ENCODE measurements at places on chromosomes 3 and 15.
A peak's percentile ranks its signal among the peaks of the same experiment; 100 is the strongest.

- no peak for DNase-seq
Observed at GRCh38 chr15:56804279-56804678, 71.0 kb upstream of the ZNF280D start.

GRCh38 chr3:98573181-98573728 lies 20.2 kb downstream of the CPOX start:
- DNase-seq = peak; percentile 49

- DNase-seq = peak; percentile 11
Observed at GRCh38 chr15:52790169-52790708, at the start of gene ONECUT1. ONECUT1 (minus strand) TSS chr15:52790336; CDS start chr15:52789884, 452 bp downstream.

- no peak for DNase-seq
Observed at GRCh38 chr3:22045882-22046281, 294.9 kb upstream of the ZNF385D start.

- DNase-seq = no peak
Observed at GRCh38 chr3:141123677-141124410, 72.7 kb downstream of the SPSB4 start.

DNA sequence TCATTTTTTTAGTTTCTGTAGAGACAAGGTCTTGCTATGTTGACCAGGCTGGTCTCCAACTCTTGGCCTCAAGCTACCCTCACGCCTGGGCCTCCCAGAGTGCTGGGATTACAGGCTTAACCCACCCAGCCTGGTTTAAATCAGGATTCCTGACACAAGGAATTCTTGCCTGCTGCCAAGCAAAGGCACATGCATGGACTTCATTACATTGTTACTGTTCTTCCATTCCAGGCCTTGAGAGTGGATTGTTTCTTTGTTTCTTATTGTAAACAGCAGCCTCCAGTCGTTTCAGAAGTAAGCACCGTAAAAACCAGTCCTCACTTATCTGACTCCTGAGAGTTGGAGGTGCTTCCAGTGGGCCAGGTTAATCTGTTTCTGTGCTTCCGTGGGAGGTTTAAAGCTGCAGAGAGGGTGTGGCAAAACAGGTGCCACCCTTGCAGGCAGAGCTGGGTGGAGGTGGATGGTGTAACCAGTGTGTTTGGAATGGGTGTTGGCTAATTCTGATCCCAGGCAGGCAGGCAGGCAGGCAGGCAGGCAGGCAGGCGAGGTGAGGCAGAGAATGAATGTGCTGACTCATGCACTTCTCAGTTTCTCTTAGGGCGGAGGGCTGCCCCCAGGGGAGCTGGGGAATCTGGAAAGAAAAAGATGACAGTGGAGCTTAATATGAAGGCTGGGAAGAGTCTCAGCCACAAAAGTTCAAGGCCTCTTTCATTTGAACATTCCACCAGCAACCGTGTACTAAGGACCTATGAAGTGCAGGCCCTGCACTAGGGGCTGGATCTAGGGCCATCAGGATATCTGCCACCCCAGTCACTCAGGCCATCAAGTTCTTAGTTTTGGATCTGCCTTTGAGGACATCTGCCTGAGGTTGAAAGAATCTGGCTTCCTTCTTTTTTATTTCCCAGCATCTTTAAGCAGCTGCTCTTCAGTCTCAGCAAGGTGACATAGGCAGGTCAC lies 37.0 kb upstream of the CDCP1 start:
- peak; percentile 86 for DNase-seq

- DNase-seq = peak; percentile 56
Observed at GRCh38 chr3:12175137-12175593, 16.5 kb upstream of the TIMP4 start.
